ENCODE measurements at places on chromosomes 1 and 21.

DNA sequence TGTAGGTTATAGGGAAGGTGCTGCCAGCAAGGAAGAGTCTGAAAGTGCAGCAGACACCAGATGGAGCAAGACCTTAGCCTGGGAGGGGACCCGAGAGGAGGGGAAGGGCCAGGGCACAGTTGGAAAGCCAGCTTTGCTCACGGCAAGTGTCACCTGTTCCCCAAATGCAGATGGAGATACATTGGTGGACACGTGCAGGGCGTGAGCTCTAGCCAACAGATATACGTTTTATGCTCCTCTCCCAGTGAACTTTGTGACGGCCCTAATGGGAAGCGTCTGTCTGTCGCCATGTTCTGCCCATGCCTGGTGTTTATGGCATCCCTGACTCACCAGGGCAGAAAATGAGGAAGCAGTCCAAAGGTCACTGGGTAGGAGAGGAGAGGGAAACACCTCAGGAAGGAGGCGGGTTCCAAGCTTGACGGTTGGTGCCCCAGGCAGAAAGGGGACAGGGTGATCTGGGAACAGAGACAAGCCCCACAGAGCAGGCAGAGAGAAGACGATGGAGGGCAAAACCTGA lies 7.6 kb downstream of the GPA33 start:
- DNase-seq: no peak
- no peaks in the 10 kb centered on the region for H3K4me1 ChIP-seq
- no peak overlapping the region for H3K4me3 ChIP-seq
- H3K36me3 ChIP-seq: no peaks in the 10 kb centered on the region
- no peak overlapping the region for H3K27ac ChIP-seq
- peaks cover 10% of the 10 kb centered on the region for H3K27me3 ChIP-seq

- H3K4me3 ChIP-seq: no peak overlapping the region
- DNase-seq: no peak
- no peaks in the 10 kb centered on the region for H3K27me3 ChIP-seq
Observed at GRCh38 chr1:172293429-172293828, 127.1 kb upstream of the C1orf105 start.

DNA sequence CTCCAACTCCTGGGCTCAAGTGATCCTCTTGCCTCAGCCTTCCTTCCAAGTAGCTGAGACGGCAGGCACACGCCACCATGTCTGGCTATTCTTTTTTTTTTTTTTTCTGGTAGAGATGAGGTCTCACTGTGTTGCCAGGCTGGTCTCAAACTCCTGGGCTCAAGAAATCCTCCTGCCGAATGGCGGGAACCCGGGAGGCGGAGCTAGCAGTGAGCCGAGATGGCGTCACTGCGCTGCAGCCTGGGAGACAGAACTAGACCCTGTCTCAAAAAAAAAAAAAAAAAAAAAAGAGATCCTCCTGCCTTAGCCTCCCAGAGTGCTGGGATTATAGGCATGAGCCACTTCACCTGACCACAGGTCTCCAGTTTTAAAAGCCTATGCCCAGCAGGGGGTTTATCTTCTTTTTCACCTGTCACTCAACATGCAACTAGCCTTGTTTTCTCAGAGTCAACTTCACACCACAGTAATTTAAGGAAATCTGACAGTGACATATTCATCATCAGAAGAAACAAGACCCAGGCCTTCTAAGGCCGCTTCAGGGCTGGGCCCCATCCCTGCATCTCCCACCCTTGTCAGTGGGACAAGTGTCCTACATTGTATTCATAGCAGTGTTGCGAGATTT lies 38.3 kb upstream of the GALNT2 start:
- no peak overlapping the region for H3K27ac ChIP-seq
- DNase-seq: no peak
- H3K27me3 ChIP-seq: no peaks in the 10 kb centered on the region
- H3K36me3 ChIP-seq: no peaks in the 10 kb centered on the region

DNA sequence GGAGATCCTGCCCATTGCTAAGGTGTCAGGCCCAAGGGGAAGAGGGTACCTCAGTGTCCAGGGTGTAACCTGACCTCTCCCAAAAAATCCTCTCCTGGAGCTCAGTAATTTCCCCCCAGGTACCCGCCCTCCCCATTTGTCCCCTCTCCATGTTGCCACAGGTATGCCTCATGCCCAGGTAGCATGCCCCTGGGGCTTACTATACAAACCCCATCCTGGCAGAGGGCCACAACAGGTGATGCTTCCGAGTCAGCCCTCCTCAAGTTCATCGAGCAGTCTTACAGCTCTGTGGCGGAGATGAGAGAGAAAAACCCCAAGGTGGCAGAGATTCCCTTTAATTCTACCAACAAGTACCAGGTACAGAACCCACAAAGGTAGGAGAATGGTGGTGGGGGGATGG lies 15.7 kb downstream of the ATP1A4 start:
- H3K4me3 ChIP-seq: no peak overlapping the region
- H3K4me1 ChIP-seq: peaks cover 14% of the 10 kb centered on the region
- H3K27me3 ChIP-seq: no peaks in the 10 kb centered on the region
- H3K36me3 ChIP-seq: no peaks in the 10 kb centered on the region
- H3K27ac ChIP-seq: no peak overlapping the region
- no peak for DNase-seq

DNA sequence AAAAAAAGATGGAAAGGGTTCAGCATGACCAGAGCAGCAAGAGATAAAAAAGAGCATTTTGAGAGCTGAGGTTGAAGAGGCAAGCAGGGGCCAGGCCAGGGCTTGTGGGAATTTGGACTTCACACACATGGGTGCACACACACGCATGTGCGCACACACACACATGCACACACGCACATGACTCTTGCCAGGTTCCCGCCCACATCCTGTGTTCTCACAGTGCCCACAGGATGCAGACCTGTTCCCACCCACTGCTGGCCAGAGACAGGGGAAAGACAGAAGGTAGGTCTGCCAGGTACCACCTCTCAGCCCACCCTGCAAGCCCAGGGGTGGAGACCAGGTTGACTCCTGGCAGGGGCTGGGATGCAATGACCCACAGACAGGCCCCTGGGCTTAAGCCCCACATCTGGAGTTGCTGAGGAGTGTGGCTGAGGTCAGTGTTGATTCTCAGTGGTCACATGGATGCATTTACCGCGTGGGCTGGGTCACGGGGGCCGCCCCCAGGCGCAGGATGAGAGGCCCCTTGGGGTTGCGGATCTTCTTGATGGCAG lies 4.4 kb downstream of the COL16A1 start:
- no peaks in the 10 kb centered on the region for H3K36me3 ChIP-seq
- peak; percentile 88 for DNase-seq
- H3K27ac ChIP-seq: peak overlapping the region; percentile 63
- no peak overlapping the region for H3K4me3 ChIP-seq
- H3K4me1 ChIP-seq: peaks cover 6% of the 10 kb centered on the region

GRCh38 chr1:9755441-9755995 lies 68.2 kb downstream of the CLSTN1 start:
- DNase-seq: peak; percentile 35
- no peak overlapping the region for H3K27ac ChIP-seq
- H3K36me3 ChIP-seq: peaks cover 51% of the 10 kb centered on the region
- peaks cover 6% of the 10 kb centered on the region for H3K4me1 ChIP-seq
- no peaks in the 10 kb centered on the region for H3K27me3 ChIP-seq

- peaks cover 10% of the 10 kb centered on the region for H3K4me1 ChIP-seq
- no peak for DNase-seq
- H3K27ac ChIP-seq: no peak overlapping the region
Observed at GRCh38 chr1:230307213-230307612, 118.9 kb downstream of the PGBD5 start.

- no peak for DNase-seq
- no peak overlapping the region for H3K4me3 ChIP-seq
- no peaks in the 10 kb centered on the region for H3K36me3 ChIP-seq
- no peak overlapping the region for H3K27ac ChIP-seq
- H3K27me3 ChIP-seq: no peaks in the 10 kb centered on the region
Observed at GRCh38 chr21:18840239-18840638, 436.7 kb upstream of the TMPRSS15 start.

Data from spleen (tissue), 13 donors.